ENCODE measurements at places on chromosomes 6 and 20. TPM values are rescaled to one million over a fixed set of nuclear protein-coding genes. Genes with fewer than 3 reads are reported as not detected.

KCNB1 gene
- not detected for total RNA-seq

MATN4 gene
- total RNA-seq, result not detected

OARD1 gene
- 4.9 TPM for total RNA-seq

NKX2-4 gene
- total RNA-seq, result not detected

OR10C1 gene
- total RNA-seq, result not detected

FAM162B gene
- 0.33 TPM for total RNA-seq

KHDC3L gene
- total RNA-seq, result not detected

LY6G6F gene
- not detected for total RNA-seq

BMP5 gene
- not detected for total RNA-seq

CDH4 gene
- total RNA-seq, result 1.6 TPM

PARD6B gene
- 0.57 TPM for total RNA-seq

TOMM34 gene
- 33.3 TPM for total RNA-seq

TRIM40 gene
- not detected for total RNA-seq

PCMTD2 gene
- total RNA-seq, result 39.2 TPM

PPP1R14C gene
- not detected for total RNA-seq

LHFPL5 gene
- total RNA-seq, result not detected

FAM184A gene
- 0.33 TPM for total RNA-seq

TBXT gene
- total RNA-seq, result not detected

WFDC10B gene
- total RNA-seq, result not detected

ASCC3 gene
- 105 TPM for total RNA-seq

OR12D3 gene
- not detected for total RNA-seq

KIF16B gene
- total RNA-seq, result 7.0 TPM

ANKEF1 gene
- 3.3 TPM for total RNA-seq

GDAP1L1 gene
- not detected for total RNA-seq

TFAP2C gene
- total RNA-seq, result not detected

SEMG1 gene
- not detected for total RNA-seq

PERP gene
- total RNA-seq, result 34.9 TPM

LBP gene
- not detected for total RNA-seq

KIF6 gene
- not detected for total RNA-seq

SYNGAP1 gene
- total RNA-seq, result 5.3 TPM

KHDC1L gene
- not detected for total RNA-seq
